ENCODE measurements at places on chromosomes 6 and 20.

DNA sequence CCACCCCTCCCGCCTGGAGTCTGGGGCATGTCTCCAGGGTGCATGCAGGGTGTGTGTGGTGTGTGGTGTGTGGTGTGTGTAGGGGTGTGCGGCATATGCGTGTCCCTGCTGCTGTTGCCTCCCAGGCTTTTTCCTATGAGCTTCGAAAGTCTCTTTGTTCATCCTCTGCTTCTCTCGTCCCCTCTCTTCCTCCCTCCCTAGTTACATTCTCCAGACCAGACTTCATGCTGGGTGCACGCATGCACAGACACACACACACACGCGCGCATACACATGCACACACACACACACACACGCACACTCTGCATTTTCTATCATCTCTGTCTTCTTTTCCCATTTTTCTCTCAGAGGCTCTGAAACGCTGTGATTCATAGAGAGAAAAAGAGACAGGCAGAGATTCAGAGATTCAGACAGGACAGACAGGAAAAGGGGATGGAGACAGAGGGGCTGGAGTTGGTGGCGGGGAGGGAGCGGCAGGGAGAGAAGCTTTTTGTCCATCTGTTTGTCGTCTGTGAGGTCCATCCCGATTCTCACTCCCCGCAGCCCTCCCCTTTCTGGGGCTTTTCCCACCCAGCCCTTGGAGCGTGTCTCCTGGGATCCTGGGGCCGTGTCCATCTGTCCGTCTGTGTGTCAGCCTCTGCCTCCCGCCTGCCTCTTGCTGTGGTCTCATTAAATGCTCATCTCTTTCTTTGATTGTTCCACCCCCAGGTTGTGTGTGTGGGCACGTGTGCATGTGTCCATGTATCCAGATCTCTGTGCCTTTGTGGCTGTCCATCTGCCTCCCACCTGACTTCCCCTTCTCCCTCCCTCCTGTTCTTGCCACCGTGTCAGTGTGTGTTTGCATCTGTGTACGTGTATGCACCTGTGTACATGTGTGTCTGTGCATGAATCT lies 62.6 kb downstream of the SRC start:
- peak; percentile 36 for DNase-seq

GRCh38 chr20:59518881-59519706 lies 85.2 kb upstream of the PHACTR3 start:
- DNase-seq: peak; percentile 38

GRCh38 chr6:136086686-136087085 lies 163.4 kb downstream of the MTFR2 start:
- DNase-seq: no peak

DNA sequence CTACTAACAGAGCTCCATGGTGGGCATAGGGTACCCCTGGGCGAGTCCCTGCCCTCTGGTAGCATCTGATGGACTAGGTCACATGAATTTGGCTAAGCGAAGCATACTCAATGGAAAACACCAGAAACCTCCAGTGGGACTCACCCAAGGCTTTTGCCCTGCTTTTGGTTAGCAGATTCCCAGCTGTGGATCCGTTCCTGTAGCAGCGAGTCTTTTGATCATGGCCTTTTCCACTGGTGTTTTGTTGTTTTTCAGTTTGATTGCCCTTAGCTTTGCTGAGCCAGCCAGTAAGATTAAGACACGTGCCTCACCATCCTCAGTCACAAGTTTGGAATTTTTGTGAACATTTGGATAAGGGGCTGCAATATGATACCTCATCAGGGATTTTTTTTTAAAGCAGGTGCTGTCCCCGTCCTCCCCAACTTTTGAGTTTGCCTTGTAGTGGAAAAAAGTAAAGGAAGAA lies 8.0 kb downstream of the TNFAIP3 start:
- no peak for DNase-seq

- DNase-seq: peak; percentile 75
Observed at GRCh38 chr20:58001381-58001780, 227.1 kb downstream of the ANKRD60 start.
